Naive thymus-derived CD4-positive, alpha-beta T cell (primary cell): ENCODE measurements at places on chromosomes 7 and 10. TPM values are rescaled to one million over a fixed set of nuclear protein-coding genes. Genes with fewer than 3 reads are reported as not detected.

DNA sequence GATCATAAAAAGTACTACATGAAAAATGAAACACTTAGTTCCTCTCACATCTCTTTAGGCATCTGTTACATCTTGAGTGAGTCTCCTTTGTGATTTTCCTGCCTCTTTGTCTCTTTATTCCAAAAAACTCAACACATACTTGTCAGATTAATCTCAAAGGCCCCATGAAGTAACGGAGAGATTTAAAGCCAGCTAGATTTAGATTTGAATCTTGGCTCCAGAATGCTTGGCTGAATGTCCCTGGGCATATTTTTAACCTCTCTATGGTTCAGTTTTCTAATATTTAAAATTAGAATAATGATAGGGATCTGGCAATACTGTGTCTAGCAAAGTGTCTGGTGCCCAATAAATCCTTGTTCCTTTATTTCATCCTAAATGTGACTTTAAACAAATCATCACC is 140.0 kb downstream of the DGKB start:
- DNase-seq: no peak

GRCh38 chr7:6165521-6166320 is 106.7 kb downstream of the CYTH3 start:
- DNase-seq: no peak

The XRCC2 gene
- 13.8 and 14.0 TPM in 2 replicates for total RNA-seq

GRCh38 chr10:62934258-62934657 is 118.1 kb upstream of the EGR2 start:
- no peak for DNase-seq

- DNase-seq: no peak
Observed at GRCh38 chr7:127761196-127761595, 109.2 kb downstream of the SND1 start.

The PCLO gene
- 0.10 TPM for total RNA-seq

The CNTNAP2 gene
- 0.24 TPM for total RNA-seq

GRCh38 chr10:124019886-124020797 is 73.3 kb downstream of the CHST15 start:
- no peak for DNase-seq

- DNase-seq: no peak
Observed at GRCh38 chr7:4129481-4130122, 552.5 kb upstream of the FOXK1 start.

GRCh38 chr7:107269790-107270189 is 101.0 kb downstream of the HBP1 start:
- no peak for DNase-seq

The PRTFDC1 gene
- 1.7 TPM for total RNA-seq

The OR9A2 gene
- total RNA-seq: not detected
